Activated naive CD4-positive, alpha-beta T cell (primary cell): ENCODE measurements at places on chromosomes 12 and 14.

DNA sequence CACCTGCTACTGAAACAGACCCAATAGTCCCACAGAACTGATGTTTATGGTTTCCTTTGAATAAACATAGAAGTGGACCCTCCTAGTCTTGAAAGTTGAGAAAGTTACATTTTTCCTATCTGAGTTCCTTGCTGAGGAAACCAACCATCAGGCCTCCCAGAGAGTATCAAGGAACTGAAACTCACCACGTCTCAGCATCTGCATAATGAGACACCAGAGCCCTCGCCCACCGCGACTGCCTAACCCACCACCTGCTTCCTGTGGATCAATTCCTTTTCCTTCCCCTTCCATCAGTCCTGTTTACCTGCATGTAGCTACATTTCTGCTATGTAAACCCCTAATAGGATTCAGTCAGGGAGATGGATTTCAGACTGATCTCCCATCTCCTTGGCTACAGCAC, 443.2 kb upstream of the TMEM132C start:
- DNase-seq, result no peak

DNA sequence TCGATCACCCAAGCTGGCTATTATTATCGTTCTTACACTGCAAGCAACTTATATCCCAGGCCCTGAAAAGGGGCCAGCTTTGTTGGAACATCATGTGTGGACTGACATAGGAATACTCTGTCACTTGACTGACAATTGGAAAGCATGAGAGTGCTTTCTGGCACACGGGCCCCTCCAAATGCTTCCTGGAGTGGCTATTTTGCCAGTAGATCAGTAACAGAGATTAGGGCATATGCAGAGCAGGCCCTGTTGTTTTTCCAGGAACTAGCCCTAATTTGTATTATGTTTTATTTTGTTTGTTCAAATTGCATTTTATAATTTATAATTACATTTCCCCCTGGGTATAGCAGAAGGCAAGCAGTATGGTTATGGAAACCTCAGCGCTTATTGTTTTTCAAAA, 170.1 kb upstream of the FRMD6 start:
- no peak for DNase-seq

DNA sequence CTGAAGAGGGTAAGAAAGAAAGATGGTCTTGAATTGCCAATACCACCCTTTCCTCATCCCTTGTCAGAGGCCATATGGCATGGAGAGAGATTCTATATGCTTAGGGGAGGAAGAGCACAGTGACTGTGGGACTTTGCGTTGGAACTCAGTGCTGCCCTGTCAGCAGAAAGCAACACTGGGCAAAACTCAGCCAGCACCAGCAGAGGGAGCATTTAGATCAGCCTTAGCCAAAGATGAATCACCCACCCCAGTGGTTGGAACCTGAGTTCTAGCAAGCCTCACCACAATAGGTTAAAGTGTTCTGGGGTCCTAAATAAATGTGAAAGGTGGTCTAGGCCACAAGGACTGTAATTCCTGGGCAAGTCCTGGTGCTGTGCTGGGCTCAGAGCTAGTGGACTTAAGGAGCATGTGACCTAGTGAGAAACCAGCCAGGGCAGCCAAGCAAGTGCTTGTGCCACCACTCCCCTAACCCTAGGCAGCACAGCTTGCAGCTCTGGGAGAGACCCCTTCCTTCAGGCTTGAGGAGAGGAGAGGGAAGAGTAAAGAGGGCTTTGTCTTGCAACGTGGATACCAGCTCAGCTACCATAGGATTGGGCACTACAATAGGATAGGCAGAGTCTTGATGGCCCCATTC, 11.4 kb upstream of the BCAT1 start:
- DNase-seq, result no peak

GRCh38 chr14:77311217-77311616, 9.5 kb downstream of the POMT2 start:
- no peak for DNase-seq

GRCh38 chr12:91882910-91883309, 262.7 kb downstream of the BTG1 start:
- DNase-seq, result no peak

DNA sequence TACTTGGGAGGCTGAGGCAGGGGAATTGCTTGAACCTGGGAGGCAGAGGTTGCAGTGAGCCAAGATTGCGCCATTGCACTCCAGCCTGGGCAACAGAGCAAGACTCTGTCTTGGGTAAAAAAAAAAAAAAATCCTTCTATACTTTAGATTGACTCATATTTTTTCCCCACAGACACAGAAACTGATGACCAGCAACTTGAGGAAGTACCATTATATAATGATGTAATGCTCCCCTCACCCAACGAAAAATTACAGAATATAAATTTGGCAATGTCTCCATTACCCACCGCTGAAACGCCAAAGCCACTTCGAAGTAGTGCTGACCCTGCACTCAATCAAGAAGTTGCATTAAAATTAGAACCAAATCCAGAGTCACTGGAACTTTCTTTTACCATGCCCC, 24.3 kb upstream of the SNAPC1 start:
- DNase-seq, result no peak

DNA sequence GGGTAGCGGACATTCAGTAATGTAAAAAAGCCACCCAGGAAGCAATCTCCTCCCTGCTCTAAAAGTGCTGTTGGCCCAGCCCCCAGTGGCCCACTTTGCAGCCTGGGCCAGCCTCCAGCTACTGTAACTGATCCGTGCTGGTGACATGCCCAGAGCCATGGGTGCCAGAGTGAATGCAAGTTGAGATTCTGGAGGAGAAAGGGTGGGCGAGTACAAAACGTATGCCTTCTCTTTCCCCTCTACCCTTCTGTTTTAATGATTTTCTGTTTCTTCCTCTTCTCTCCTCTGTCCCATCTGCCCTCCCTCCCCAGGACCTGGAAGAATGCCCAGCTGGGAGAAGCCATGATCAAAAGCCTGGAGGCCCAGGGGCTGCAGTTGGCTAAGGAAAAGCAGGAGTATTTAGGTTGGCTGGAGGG, 16.9 kb downstream of the PLEKHD1 start:
- no peak for DNase-seq

DNA sequence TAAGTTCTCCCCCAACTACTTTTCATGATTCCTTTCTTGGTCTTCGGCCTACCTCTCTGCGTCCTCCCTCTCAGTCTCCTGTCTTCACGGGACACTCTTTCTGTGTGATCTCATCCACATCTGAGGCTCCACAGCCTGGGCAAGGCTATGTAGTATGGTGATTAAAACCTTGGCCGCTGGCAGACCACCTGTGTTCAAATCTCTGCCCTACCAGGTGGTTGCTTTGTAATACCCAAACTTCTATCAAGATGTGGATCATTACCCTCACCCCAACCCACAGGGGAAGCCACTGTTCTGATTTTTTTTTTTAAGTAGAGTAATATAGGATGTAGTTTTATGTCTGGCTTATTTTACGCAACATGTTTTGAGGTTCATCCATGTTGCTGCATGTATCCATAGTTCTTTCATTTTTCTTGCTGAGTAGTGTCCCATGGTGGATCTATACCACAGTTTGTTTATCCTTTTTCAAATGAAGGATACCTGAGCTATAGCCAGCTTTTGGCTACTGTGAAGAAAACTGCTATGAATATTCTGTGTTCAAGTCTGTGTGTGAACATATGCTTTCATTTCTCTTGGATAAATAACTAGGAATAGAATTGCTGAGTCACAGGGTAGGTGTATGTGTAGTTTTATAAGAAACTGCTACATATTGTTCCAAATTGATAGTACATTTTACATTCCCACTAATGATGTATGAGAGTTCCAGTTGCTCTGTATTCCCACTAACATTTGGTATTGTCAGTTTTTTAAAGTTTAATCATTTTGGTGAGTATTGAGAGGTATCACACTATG, 8.3 kb upstream of the STAT6 start:
- DNase-seq, result no peak

DNA sequence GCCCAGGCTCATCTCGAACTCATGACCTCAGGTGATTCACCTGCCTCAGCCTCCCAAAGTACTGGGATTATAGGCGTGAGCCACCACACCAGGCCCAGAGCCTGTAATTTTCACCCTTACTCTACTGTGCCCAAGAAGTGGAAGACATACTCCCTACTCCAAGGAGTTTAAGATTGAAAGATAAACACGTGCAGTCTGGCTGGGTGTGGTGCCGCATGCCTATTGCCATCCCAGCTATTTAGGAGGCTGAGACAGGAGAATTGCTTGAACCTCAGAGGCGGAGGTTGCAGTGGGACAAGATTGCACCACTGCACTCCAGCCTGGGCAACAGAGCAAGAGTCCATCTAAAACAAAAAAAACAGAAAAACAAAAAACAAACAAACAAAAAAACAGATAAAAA, 90.0 kb downstream of the NINJ2 start:
- no peak for DNase-seq

GRCh38 chr14:90293766-90294730, 37.7 kb downstream of the NRDE2 start:
- DNase-seq, result no peak

GRCh38 chr12:69533844-69534243, 51.4 kb upstream of the CCT2 start:
- DNase-seq, result no peak

GRCh38 chr12:93360688-93361087, 17.0 kb upstream of the NUDT4 start:
- no peak for DNase-seq

DNA sequence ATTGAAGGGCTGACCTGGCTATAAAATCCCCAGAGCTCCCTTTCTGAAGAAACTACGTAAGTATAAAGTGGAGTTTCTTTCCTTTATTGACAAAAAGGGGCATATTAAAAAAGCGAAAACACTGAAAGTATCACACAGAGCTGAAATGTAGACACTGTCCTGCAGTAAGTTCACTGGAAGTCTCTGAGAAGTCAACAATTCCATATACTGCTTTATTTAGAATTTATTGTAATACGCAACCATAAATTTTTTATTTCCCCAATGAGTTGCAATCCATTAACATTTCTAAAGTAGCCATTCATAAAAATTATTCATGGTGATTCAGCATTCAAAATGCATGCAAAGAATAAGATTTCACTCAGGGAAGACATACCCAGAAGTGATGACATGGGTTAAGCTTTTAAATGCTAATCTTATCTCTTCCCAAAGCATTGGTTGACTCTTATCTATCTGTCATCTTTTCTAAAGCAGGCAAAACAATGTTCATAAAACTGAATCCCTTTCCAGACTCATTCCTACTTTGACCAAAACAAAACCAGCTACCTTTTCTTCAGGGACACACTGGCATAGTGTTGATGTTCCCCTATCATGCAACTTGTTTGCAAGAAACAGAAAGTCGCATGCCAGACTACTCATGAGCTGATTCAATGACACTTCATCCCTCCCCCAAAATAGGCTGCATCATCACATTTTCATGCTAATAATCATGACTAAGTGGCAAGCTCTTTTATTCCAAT, 17.3 kb downstream of the KITLG start:
- no peak for DNase-seq

GRCh38 chr14:30519961-30520360, 39.0 kb upstream of the G2E3 start:
- no peak for DNase-seq

GRCh38 chr14:79569072-79569471, 642.2 kb downstream of the DIO2 start:
- no peak for DNase-seq

GRCh38 chr12:13288501-13288900, 92.0 kb downstream of the EMP1 start:
- DNase-seq, result no peak

- no peak for DNase-seq
Measured at GRCh38 chr12:121287267-121287954, 9.1 kb downstream of the CAMKK2 start.

DNA sequence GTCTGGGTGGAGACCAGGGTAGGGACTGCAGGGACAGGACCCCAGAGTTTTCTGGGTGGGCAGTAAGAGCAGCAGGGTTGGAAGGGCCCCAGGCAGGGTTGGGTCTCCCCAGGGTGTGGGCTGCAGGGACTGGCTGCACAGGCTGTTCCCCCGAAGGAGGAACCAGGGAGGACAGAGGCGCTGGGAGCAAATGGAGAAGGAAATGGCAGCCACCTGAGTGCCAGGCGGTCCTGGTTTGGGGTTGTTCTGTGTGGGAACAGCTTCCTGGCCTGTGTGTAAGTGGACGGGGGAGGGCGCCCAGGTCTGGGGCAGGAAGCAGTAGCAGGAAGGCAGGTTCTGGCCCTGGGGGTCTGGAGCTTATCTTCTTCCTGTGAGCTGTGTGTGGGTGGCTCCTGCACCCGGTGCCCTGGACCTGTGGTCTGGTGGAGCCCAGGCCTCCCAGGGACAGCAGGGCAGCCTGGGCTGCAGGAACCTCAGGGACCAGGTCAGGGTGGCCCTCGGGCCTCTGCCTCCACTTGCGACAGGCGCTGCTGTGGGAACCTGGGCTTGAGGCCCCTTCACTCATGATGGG, 372.8 kb downstream of the TMEM121 start:
- no peak for DNase-seq

DNA sequence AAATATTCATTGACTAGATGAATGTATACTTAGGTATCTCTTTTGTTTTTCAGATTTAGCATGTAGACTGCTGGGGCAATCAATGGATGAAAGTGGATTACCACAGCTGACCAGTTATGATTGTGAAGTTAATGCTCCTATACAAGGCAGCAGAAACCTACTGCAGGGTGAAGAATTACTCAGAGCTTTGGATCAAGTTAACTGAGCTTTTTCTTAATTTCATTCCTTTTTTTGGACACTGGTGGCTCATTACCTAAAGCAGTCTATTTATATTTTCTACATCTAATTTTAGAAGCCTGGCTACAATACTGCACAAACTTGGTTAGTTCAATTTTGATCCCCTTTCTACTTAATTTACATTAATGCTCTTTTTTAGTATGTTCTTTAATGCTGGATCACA, 15.3 kb upstream of the SNAPC1 start:
- DNase-seq, result no peak

- no peak for DNase-seq
Measured at GRCh38 chr12:127677537-127678131, 589.3 kb upstream of the TMEM132C start.

DNA sequence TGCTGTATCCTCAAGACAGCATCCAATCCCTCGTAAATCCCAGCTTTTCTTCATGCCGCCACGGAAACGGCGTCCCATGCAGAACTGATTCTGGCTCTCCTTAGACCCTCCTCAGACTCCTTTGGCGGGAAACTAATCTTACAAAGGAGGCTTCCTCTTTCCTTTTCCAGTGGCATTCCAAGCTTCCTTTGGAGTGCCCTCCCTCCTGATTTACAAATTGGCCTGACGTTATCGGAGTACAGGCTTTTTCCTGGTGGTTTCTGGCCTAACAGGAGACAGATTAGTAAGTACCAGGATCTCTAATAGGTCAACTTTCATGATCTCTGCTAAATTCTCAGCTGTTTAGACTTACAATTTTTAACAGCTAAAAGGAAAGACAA, 1.3 kb upstream of the ZDHHC17 start:
- DNase-seq, result no peak

- DNase-seq, result no peak
Measured at GRCh38 chr14:94337274-94337673, 14.1 kb upstream of the SERPINA6 start.

GRCh38 chr12:20213723-20214625, 154.4 kb upstream of the PDE3A start:
- DNase-seq, result no peak

DNA sequence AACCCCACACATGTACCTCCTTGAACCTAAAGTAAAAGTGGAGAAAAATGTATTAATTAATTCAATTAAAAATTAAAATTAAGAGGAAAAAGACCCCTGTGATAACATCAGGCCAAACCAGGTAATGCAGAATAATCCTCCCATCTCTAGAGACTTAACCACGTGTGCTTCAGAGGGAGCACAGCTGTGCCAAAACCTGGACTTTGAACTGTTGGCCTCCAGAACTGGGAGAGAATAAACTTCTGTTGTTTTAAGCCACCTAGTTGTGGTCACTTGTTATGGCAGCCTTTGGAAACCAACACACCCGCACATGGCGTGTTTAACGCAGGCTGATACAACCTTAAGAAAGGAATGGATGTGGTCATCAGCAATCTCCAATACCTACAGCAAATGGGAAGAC, 23.8 kb downstream of the OAS2 start:
- no peak for DNase-seq

- DNase-seq, result no peak
Measured at GRCh38 chr14:59897757-59898383, 22.1 kb upstream of the LRRC9 start.
